ENCODE measurements at places on chromosomes 6 and 20. TPM values are rescaled to one million over a fixed set of nuclear protein-coding genes. Genes with fewer than 3 reads are reported as not detected.

The PNLDC1 gene
- total RNA-seq, result 0.37 TPM

The GPSM3 gene
- 1.2 TPM for total RNA-seq

The SAMD10 gene
- 4.2 TPM for total RNA-seq

The DZANK1 gene
- 1.7 TPM for total RNA-seq

The SRPK1 gene
- total RNA-seq, result 89.4 TPM

The ZSCAN31 gene
- total RNA-seq, result 10.1 TPM

GRCh38 chr6:40955178-40955545 lies 83.9 kb downstream of the UNC5CL start:
- DNase-seq, result no peak

DNA sequence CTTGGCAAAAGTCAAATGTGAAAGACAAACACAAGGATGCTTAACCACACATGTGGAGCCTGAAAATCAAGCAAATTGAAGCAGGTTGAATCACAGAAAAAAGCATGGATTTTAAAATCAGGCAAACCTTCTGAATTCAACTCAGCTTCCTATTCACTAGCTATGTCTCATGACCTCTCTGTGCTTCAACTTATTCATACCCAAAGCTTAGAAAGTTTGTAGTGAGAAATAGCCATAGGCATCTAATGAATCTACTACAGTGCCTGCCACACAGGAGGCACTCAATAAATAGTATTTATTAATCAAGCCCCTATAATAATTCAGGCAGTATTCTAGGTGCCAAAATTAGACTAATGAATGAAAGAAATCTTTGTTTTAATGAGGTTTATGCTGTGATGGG lies 112.2 kb upstream of the TNFAIP3 start:
- DNase-seq, result no peak

DNA sequence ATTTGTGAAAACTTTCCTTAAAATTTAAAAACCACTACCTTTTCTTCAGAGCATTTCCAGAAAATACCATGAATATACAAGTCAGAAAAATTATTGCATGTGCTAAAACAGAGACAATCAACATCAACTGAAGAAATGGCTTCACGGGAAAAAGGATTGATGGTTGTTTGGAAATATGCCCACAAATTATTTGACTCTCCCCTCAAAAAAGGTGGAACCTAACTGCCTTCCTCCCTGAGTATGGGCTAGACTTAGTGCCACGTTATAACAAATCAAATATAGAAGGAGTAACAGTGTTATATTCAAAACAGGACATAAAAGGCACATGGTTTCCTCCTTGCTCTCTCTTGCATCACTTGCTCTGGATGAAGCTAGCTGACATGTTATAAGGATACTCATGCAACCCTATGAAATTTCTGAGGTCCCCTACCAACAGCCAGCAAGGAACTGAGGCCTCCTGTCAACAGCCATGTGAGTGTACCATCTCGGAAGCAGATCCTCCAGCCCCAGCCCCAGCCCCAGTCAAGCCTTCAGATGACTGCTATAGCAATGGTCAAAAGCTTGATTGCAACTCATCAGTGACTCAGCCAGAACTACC lies 8.4 kb downstream of the BTBD9 start:
- DNase-seq, result no peak

DNA sequence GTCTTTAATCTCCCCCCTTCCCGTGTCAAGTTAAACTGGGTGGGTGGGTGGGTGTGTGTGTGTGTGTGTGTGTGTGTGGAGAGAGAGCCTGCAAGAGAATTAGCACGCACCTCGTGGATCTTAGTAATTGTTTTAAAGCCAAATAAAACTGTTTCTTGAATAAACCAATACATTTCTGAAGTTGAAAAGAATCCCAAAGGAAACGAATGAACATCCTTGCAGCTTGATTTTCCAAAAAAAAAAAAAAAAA lies 381 bp upstream of the BICRAL start:
- no peak for DNase-seq

DNA sequence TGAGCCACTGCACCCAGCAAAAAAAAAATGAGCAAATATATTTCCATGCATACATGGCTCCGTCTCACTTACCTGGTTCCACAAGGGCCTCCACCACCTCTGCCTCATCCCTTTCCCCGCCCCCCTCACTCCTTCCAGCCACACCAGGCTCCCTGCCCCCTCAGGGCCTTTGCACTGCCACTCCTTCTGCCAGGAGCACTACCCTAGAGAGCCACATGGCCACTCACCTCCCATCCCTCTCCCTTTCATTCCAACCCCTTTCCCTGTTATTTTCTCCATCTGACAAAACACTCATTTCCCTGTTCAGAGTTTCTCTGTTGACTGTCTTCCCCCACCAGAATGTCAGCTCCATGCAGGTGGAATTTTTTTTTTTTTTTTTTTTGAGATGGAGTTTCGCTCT lies 12.8 kb downstream of the SNAI1 start:
- no peak for DNase-seq

DNA sequence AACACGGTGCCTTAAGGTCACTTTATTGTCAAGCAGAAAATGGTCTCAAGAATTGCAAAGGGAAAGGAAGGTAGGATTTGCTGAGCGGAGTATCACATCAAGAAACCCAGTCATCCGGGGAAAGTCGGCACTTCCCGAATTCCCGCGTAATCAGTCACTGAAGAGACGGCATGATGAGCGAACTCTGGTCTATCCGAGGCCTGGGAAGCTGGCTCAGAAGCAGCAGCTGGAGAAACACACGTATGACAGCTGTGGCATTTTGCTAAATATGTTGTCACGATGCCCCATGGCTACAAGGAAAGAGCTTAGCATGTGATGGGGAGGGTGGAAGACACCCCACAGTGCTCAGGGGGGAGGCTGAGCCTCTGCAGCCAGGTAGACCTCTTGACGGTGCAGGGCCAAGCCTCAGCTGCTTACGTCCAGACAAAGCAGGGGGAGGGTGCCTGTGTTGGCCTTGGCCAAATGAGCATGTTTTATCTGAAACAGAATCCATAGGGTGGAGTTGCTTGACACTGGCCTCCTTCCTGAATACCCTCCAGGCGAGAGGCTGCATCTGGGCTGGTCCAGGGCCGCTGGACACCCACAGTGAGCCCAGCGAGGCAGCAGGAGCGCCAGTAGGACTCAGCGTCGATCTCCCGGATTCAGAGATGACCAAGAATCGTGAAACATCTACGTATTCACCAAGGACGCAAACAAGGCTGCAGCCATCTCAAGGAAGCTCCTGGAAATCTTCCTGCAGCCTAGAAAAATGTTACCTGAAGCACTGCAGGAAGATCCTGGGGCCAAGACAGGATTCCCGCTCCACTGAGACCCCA lies 118.8 kb upstream of the AFDN start:
- no peak for DNase-seq

DNA sequence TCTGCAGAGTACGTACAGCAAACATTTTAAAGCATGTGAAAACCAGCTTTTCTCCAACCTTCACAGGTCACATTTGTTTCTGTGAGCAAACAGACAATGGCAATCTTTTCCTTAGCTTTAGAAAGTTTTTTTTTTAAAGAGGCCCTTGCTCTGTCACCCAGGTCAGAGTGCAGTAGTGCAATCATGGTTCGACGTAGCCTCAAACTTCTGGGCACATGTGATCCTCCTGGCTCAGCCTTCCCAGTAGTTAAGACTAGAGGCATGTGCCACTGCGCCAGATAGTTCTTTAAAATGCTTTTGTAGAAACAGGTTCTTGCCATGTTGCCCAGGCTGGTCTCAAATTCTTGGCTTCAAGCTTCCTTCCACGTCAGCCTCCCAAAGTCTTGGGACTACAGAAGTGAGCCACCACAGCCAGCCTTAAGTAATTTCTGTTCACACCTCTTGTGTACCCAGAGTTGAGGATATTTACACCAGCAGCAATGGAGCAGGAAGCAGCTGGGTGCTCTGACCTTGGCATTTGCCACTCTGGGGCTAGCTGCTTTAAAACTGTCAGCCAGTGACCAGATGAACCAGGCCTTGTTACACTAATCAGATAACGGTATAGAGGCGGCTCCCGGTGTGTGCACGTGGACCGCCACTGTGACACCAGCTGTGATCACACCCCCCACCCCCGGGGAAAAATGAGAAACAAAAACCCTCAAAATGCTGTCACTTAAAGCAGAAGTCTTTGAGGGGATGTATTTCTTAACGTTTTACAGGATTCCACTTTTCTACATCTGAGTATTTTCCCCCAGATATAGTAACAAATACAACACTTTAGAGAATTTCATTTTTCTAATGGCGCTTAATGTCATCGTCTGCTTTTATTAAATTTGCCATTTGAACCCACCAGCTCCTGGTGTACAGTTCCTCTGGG lies 71.3 kb downstream of the AKAP12 start:
- DNase-seq, result no peak

DNA sequence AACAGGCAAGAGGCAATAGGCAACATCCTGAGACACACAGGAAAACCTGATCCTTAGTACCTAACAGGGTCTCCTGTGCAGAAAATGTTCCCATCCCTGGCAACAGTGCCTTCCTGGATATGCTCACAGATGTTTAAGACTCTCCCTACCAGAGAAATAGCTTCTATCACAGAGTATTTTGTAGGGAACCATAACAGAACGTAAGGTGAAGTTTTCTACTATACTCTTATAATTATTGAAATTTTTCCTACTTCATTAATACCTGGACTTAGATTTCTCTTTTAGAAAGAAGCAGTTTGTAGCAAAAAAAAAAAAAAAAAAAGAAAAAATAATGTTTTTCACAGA lies 33.5 kb upstream of the LGSN start:
- DNase-seq, result no peak

Measured in HCT116 (cell line).